RCC 7860 (cell line): ENCODE measurements at places on chromosomes 5 and 9.

DNA sequence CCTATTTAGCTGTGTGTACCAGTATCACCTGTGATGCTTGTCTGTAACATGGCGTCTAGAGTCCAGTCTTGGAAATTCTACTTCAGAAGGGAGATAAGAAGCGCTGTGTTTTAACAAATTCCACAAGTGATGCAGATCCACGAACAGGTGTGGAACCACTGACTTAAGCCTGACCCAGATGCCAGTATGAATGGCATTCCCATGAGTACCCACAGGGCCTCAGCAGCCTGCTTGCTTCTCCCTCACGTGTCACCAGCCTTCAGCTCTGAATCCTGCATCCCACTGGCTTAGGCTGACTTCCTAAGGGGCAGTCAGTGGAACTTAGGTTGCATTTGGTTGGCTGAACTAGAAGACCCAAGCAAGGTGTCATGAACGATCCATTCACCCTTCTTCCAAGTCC lies 8.5 kb upstream of the DENND1A start:
- no peak for DNase-seq

DNA sequence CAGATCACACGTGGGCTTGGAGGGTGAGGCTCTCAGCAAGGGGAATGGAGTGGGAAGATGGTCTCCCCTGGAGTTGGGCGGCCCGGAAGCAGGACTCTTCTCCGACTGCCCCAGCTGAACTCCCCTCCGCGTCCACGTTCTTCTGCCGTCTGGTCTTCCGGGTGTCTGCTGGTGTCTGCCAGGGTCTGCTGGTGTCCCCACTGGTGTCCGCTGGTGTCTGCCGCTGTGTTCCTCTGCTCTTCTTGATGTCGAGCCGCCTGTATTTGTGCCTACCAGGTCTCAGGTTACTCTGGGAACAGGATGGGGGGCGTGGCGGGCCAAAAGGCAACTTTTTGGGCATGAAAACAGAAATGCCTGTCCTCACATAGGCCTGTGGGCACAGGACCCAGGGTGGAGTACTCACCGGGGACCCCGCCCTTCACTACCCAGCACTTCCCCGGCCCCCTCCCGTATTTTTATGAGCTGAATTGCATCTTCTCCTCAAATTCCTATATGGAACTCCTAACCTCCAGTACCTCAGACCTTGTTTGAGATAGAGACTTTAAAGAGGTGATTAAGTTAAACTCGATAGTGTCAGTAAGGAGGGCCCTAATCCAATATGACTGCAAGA lies 675.4 kb downstream of the SEMA5A start:
- DNase-seq = no peak

GRCh38 chr5:139749242-139749641 lies 46.4 kb upstream of the PSD2 start:
- no peak for DNase-seq

- peak; percentile 73 for DNase-seq
Observed at GRCh38 chr9:71725590-71726338, 42.5 kb downstream of the CEMIP2 start.

DNA sequence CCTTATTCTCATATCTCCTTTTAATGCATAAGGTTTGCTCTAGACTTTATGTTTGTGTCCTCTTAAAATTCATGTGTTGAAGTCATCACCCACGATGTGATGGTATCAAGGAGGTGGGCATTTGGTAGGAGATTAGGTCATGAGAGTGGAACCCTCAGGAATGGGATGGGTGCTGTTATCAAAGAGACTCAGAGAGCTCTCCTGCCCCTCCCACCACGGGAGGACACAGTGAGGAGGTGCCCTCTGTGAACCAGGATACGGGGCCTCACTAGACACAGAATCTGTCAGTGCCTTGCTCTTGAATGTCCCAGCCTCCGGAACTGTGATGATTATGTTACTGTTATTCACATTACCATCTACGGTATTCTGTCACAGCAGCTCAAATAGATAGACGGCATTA lies 359.0 kb downstream of the IRX1 start:
- no peak for DNase-seq

DNA sequence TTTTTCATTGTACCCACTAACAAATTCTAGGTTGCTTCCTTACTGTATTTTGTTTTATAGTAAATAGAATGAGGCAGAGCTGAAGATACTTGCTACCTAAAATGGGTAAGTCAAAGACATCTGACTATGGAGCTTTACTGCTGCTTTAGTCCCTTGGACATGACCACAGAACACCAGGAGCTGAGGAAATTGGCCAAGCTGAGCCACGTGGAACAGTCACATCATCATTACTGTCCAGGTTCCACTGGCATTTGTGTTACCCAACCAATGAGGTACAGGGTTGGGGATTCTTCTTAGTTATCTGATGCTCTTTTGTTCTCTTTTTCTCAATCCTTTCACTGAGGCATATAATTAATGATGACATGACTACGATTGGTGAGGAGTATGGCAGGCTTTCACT lies 47.1 kb downstream of the SSBP2 start:
- no peak for DNase-seq

- DNase-seq = no peak
Observed at GRCh38 chr5:132181011-132181629, 46.5 kb downstream of the P4HA2 start.

DNA sequence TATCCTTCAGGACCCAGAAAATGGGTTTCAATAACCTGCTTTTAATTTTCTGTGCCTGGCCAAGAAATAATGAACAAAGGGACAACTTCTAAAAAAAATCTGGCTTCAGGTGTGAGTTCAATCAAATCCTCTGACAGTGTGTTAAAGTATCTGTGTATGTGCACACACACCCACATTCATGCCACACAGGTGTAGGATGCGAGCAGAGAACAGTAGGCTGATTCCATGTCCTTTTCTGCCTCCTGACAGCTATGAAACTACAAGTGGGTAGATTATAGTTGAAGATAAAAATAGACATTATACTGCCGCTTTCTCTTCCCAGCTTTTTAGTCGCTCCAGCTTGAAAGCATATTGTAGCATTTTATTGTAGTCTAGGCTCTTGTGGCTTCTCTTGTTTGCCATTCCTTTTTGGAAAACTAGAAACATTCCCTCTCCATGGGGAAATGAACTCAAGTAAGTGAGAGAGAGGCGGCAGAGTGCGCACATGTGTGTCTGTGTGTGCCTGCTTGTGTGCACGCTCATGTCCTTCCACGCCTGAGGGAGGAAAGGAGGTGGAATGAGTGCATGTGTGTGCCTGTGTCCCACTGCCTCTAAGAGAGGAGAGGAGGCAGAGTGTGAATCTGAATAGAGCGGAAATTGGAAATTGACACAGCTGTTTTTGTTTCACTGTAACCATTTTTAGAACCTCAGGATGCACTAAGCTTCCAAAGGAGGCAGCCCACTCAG lies 273.0 kb downstream of the ELAVL2 start:
- no peak for DNase-seq

- no peak for DNase-seq
Observed at GRCh38 chr9:24398466-24398865, 147.2 kb downstream of the IZUMO3 start.

- DNase-seq = peak; percentile 41
Observed at GRCh38 chr9:115015018-115015635, 84.7 kb upstream of the TNFSF8 start.

DNA sequence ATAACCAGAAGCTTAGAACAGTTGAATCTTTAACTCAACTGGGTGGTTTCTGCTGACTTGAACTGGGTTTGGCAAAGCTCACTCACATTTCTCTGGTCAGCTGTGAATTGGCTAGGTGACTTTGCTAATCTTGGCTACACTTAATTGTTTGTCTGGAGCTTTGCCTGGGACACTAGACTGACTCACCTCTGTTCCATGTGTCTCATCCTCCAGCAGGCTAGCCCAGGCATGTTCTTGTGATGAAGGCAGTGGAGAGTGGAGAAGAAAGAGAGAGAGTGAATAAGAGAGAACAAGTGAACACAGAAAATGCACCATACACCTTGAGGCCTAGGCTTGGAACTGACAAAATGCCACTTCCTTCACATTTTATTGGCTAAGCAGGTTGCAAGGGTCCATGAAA lies 32.6 kb downstream of the SPATA31D1 start:
- DNase-seq = peak; percentile 97

DNA sequence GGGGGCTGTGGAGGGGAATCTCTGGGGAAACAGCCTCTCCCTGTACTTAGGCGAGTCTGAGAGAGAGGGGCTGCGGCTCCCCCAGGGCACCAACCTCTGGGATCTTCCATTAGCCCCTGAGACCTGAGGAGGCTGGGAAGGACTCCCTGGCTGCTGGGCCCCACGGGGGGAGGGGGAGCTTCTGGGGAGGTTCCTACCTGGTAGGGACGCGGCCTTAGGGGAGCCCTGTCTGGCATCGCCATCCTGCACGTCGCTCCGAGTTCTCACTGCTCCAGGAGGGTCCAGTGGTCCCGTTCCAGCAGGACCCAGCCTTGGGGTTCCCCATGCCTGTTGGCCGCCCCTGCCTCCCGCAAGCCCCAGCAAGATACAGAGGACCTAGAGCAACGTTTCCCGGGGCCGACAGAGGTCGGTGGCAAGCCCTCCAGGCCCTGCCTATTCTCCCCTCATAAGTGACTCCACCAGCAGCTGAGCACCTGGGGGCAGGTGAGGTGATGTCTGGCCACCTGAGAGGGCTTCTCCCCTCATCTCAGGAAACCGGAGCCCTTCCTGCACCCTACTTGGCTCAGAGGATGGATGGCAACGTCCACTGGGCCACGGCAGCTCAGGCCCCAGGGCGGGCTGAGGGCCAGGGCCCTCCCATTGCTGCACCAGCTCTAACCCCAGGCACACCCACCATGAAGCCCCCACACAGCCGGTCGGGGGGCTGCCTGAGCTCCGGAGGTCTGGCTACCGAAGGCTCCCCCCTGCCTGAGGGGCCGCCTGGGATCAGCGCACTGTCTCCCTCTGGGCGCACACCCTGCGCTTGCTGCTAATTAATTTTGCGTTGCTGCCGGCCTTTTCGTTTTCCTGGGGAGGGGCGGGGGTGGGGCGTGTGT lies 22.5 kb downstream of the TPPP start:
- DNase-seq = no peak

DNA sequence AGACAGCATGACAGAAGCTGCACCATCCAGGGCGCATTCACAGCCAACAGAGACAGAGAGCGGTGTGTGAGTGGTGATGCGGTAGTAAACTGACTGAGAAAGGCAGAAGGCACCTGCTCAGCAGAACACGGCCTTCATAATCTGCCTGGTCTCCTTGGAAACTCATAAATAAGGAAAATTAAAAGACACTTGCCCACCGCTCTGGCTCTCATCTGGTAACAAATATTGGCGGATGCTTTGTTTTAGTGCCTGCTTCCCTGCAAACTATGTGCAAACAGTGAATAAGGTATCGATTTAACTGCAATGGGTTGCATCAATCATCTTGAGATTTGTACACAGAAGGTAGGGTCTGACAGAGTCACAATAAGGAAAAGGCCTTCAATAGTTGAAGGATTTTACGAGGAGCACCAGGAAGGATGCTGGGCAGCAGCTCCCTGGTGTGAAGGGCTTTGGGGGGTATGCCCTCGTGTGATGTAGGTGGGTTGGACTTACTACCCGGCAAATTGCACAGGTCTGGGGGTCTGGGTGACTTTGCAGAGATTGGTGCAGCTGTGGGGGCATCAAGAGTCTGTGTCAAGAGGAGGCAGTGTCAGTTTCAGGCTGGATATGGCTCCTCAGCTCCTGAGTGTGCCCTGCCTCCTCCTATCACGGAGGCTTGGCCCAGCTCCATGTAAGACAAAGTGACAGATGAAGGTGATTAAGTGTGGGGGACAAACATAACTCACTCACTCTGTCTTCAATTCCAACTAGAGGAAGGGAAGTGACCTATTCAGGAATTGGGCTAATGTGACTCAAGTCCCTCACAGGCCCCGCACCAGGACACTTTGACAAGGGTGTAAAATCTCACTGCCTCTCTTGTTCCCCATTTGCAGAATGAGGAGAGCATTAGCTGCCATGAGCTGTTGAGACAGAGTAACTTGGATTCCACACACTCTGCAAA lies 166.7 kb downstream of the ICE1 start:
- no peak for DNase-seq

- DNase-seq = no peak
Observed at GRCh38 chr5:158590746-158591300, 508.9 kb downstream of the EBF1 start.

- DNase-seq = no peak
Observed at GRCh38 chr9:18748251-18748701, 274.3 kb downstream of the ADAMTSL1 start.

DNA sequence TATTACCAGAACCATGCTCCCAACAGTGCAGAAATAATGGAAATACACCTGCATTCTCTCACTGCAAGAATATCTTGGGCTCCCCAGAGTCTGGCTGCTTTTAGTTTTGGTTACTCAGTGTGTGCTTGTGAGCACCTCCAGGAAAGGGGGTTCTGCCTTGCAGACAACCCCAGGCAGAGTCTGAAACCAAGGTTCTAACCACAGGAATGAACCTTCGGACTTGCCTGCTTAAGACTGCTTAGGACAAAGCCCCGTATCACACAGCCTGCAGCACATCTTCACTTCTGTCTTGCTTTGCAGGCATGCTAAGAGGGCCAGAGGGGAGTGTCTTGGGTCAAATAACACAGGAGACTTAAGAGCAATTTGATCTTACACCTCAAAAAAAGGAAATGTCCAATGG lies 94.8 kb upstream of the SPATA31C2 start:
- DNase-seq = no peak

DNA sequence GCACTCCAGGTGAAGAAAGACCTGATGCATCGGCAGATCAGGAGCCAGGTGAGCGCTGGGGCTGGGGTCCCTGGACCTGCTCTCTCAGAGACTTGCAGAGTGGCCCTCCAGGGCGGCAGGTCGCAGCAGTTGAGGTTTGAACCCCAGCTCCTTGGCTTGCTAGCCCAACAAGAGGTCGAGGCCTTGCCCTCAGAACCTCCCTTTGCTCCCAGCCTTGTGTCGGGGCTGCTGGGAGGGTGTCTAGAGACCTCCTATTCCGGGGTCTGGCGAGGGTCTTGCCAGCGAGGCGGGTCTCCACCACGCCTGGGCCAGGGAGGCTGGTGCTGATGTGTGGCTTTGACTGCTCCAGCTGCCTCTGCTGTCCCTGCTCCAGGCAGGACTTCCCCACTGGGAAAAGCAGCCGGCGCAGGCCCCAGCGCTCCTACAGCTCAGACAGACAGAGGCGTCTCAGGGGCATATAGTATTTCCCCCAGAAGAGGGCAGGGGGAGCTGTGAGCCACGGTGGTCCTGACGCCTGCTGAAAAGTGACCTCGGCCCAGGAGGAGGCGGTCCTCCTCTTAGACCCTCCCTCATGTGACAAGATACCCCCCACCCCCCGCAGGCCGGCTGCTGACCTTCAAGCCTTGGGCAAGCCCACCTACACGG lies 38.3 kb downstream of the LRSAM1 start:
- no peak for DNase-seq

DNA sequence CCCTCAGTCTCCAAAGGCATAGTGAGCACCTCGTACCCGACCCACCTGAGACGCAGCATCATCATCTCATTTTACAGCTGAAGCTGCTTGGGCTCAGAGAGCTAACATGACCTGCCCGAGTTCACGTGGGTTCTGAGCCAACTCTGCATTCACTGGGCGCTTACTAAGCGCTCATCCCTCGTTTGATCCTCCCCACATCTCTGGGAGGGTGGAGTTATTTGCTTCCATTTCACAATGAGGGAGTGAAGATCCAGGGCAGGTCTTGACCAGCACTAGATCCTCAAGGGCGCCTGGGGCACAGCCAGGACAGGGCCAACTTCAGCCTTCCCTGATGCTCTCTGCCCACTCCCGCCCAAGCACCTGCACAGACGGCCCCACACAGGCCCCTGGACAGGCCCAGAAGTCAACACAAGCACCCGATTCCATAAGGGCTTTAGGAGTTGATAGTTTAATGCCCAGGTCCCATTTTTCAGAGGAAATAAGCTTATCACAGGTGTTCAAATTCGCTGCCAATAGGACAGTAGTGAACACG lies 80.8 kb downstream of the HRH2 start:
- no peak for DNase-seq

GRCh38 chr5:108818613-108819272 lies 71.0 kb downstream of the FER start:
- peak; percentile 42 for DNase-seq

GRCh38 chr5:115181757-115182156 lies 12.0 kb upstream of the TRIM36 start:
- no peak for DNase-seq
